GM19239 (cell line): ENCODE measurements at places on chromosomes 12 and 14.

GRCh38 chr12:74171478-74171909, 366.1 kb upstream of the ATXN7L3B start:
- no peak for DNase-seq

DNA sequence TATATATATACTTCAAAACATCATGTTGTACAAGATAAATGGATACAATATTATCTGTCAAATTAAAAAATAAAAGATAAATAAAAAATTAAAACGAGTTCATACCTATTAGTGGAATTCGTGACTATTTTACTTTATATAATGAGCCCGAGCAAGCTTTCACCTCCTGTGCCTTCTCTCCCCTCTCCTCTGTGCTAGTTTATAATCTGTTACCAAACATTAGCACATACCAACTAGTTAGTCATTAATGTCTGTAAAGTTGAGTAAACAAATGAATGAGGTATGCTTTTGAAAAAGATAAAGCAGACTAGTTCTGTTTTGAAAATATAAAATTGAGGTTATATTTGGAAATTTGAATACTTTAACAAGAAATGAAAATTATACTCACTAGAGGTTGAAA, 84.0 kb downstream of the LRRC9 start:
- no peak for DNase-seq

GRCh38 chr12:27193854-27194544, 50.1 kb upstream of the STK38L start:
- no peak for DNase-seq

- DNase-seq, result no peak
Observed at GRCh38 chr12:40999210-40999609, 188.9 kb upstream of the PDZRN4 start.

GRCh38 chr14:49880267-49881064, 12.4 kb upstream of the ARF6 start:
- DNase-seq, result no peak

DNA sequence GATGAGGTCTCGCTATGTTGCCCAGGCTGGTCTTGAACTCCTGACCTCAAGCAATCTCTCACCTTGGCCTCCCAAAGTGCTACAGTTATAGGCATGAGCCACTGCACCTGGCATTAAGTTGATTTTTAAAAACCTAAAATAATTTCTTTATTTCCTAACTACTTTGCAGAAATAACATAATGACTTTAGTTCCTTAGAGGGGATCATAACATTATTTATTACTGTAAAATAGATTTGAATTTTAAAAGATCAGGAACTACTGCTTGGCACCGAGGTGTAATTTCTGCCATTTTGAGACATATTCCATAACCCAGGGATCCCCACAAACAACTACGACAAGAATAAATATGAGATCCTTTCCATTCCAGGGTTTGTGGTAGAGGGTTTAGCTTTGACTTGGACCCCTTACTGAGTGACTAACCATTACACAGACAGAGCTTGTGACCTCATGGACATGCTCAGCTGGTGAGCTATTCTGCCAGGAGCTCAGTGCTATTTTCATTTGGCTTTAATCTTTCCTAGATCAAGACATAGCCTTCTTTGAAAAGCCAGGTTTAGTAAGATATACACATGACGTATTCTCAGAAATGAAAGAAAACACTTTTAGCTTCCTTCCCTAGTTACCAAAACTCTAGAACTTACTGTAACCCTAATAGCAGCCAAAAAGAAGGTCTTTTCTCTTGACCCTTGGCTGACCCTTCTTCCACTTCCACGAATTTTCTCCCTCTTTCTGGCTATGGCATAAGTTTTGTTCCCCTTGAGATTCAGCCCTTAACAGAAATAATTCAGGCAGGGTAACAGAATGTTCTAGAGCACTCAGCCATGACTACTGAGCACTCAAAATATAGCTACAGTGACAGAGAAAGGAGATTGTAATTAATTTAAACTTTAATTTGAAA, 75.1 kb upstream of the NUDT4 start:
- no peak for DNase-seq

DNA sequence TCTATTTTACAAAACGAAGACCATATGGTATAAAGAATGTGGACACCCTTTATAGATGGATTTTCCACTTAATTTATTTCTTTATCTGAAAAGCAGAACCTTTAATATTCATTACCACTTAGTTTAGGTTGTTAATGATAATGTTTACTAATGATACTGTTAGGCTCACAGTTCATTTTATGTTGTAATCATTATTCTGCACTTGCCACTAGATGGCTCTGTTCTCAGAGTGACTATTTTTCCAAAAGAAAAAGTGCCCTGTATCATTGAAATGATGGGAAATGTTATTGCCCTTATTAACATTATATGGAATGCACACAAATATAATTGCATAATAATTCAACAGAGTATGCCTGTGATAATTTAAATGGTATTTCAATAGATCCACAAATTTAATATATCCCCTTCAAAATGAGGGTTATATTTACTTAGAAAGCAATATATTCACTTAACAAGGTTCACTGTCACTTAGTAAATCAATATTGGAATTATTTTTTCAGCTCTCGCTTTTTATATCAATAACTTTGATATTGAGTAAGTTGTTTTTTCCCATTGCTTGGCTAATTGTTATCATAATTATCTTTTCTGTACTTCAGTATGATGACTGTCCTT, 95.7 kb downstream of the PDE3A start:
- DNase-seq, result no peak

DNA sequence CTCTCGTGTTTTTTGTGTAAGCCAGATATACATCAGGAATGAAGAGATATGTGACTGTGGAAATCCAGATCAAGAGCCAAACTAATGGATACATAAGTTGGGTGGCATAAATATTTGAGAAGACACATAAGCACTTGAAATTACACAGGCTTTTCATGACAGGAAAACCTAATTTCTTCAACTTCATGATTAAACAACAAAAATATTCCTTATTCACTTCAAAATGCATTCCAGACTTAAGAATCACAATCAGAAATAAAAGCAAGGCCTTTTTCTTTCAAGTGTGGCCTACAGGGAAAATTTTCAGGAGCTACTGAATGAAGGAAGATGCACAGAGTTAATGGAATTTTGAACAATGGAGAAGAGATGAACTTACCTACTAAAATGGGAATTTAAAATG, 515.6 kb downstream of the FOXG1 start:
- no peak for DNase-seq

GRCh38 chr14:57875296-57875695, 9.4 kb upstream of the SLC35F4 start:
- no peak for DNase-seq
